Dermis lymphatic vessel endothelial cell (primary cell): ENCODE measurements at places on chromosomes 6 and 20. TPM values are rescaled to one million over a fixed set of nuclear protein-coding genes. Genes with fewer than 3 reads are reported as not detected.

The PRRT1 gene
- total RNA-seq, result under 0.01 TPM in 1 of 2 replicates, not detected in the other

The MATN4 gene
- total RNA-seq, result under 0.01 TPM in 1 of 2 replicates, not detected in the other

The BCL2L1 gene
- total RNA-seq, result 28.8 and 40.0 TPM in 2 replicates

The CALHM4 gene
- 0.11 and 0.26 TPM in 2 replicates for total RNA-seq

The DYNLT2 gene
- 0.86 and 1.2 TPM in 2 replicates for total RNA-seq

The ZNF165 gene
- 0.26 and 0.33 TPM in 2 replicates for total RNA-seq

The PBX2 gene
- total RNA-seq, result 40.7 and 42.5 TPM in 2 replicates

The SLC35B2 gene
- 37.2 and 46.1 TPM in 2 replicates for total RNA-seq

The BTN1A1 gene
- total RNA-seq, result not detected in 2 replicates

The MCCD1 gene
- not detected in 2 replicates for total RNA-seq

The SCUBE3 gene
- total RNA-seq, result 1.0 and 1.4 TPM in 2 replicates

The UBE3D gene
- total RNA-seq, result 2.1 and 3.8 TPM in 2 replicates

The TRIM31 gene
- total RNA-seq, result not detected in 2 replicates

The AGPAT4 gene
- total RNA-seq, result 11.5 and 12.9 TPM in 2 replicates
